NCI-H2029 (cell line): ENCODE measurements at places on chromosomes 3 and 15.

GRCh38 chr15:25863111-25863967, at the start of gene ATP10A:
ATP10A (minus strand) TSS chr15:25863327; CDS start chr15:25863096, 231 bp downstream.
- no peak for DNase-seq

- no peak for DNase-seq
Measured at GRCh38 chr3:112688085-112688769, 47.3 kb upstream of the CCDC80 start.

- peak; percentile 5 for DNase-seq
Measured at GRCh38 chr3:108818404-108818803, 4.2 kb upstream of the TRAT1 start.

DNA sequence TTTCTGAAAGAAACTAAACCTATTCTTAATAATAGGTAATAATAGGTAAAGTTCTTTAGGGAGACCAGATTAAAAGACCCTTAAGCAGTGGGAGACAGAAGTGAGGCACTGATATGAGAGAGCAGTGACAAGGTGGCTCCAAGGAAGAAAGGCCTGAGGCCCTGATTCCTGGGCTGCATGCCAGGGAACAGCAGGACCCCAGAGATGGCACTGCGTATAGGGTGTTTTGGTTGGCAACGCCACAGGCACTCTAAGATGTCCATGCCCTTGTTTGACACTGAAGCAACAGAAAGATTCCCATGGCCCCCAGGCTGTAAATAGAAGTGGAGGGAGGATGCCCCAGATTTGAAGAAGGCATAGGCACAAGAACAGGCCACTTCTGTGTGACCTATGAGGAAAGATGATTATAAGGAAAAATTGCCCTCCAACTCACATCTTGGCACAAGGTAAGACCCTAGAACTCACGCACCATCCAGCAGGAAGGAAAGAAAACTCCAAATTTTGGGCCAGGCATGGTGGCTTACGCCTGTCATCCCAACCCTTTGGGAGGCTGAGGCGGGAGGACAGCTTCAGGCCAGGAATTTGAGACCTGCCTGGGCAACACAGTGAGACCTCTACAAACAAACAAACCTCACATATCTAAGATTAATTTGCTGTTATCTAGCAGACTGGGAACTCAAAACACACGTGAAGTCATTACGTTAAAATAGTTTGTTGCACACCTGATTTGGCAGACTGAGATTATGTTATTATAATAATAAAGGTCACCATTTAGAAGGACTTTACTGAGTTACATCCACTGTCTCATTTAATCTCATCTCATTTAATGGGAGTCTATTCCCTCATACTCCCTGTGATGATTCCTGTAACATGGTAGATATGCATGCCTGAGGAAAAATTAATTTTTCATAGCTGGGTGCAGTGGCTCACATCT, 10.5 kb upstream of the BLM start:
- DNase-seq, result no peak

DNA sequence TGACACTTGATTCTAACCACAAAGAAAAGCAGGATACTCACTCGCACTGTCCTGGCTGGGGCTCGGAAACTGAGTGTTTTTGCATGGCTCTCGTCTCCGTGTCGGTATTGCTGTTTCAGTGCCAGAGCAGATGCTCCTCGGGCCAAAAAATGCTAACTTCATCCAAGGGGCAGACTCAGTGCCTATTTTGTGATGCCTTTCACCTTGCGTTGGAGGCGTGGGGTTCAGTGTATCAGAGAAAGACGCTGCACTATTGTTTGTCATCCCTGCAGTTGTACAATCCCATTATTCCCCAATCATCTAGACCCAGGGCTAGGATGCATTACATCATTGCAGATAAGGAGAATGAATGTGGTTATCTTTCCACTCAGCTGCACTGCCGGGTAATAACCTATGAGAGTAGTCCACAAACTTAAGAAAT, 1.4 kb downstream of the CACNA2D3 start:
- peak; percentile 25 for DNase-seq

GRCh38 chr15:94353488-94353820, 122.1 kb downstream of the MCTP2 start:
- DNase-seq, result no peak

- no peak for DNase-seq
Measured at GRCh38 chr15:27481768-27482167, 510.8 kb downstream of the GABRG3 start.

GRCh38 chr3:29488922-29489321, 208.1 kb downstream of the RBMS3 start:
- no peak for DNase-seq

DNA sequence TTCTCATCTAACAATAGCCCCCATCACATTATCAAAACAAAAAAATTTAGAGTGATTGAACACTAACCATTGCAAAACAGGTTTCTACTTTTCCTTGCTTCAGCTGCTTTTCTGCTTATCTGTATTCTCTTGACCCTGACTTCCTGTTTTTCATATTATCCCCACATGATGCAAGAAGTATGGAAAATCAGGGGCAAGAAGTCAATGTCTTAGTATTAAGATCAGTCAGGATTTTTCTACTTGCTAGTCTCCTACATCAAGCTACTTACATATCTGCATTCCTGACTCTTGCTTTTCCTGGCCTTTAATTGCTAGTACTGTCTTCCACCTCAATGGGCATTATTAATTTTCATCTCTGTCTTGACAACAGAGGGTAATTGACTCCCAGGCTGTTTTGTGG, 300.2 kb downstream of the OTOL1 start:
- no peak for DNase-seq

DNA sequence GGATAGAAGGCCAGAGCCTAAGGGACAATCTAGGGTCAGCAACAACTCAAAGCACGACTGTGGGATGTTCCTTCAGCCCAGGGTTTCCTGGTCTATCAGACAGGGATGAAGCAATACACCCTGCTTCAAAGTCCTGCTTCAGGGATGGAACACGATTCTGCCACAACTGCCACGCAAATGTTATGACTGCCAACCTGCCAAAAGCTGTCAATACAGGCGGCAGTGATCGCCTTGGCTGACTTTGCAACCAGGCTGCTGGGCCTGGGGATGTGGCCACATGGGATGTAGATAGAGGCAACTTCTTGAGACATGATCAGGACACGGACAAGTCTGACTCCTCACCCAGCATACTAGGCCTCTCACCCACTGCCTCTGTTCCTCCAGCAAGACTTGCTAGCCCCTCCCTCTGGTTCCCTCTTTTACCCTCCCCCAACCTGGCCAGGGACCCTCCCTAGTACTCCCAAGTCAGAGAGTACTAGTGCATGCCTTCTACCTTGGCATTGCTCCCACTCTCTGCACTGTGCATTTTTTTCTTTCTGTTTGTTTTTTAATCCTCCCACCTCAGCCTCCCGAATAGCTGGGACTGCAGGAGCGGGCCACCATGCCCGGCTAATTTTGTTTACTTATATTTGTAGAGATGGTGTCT, 7.6 kb downstream of the CCDC12 start:
- no peak for DNase-seq

DNA sequence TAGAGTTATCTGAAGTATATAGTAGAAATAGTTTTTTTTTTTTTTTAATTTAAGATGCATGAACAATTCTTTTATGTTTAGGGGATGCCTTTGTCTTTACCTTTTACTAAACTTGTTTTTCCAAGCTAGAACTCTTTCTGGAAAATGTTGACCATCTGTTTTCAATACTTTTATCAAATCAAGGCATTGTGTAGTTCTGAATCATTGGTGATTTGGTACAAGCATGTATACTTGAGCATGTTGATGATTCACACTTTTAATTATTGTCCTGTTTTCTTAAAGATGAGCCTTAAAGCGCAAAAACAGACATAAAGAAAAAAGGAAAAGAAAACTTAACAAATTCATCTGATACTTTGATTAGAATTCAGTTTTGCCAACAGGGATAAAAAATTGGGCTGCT, 28.3 kb downstream of the PDCD6IP start:
- DNase-seq, result no peak

GRCh38 chr3:124097362-124098131, 105.6 kb upstream of the ROPN1 start:
- DNase-seq, result no peak

GRCh38 chr15:62636823-62637573, 405.5 kb upstream of the TPM1 start:
- DNase-seq, result no peak

DNA sequence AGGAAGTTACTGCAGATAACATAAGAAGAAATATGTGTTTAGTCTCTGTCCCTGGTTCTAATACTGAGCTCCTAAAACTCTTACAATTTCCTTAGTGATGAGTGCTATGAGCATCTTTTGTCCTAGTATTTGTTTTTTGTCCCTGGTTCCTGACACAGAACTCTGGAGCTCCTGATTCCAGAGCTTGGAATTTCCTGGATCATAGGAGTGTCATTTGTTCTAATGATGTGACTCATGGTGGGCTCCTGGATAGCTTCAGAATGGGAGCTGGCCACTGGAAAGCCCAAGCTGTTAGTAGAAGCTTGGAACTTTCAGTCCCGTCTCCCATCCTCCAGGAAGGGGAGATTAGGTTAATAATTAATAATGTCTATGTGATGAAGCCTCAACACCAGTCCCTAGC, 98.2 kb downstream of the CNTN6 start:
- no peak for DNase-seq

DNA sequence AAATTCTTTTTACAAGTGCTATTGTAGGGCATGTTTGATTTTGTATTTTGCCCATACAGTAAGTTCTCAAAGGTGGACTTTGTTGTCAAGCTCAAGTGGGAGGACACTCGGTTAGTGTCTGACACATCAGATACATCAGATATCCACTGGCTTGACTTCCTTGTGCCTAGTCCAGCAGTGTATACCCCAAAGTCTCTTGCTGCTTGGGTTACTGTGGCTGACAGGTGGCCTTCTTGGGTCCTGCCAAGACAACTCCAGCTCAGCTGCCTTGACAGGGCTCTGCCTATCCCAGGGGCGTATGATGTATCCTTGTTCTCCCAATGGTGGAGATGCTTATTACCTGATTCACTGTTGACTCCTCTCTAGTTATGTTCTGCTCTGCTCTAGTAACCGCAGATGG, 214.9 kb downstream of the CBLB start:
- DNase-seq, result no peak

DNA sequence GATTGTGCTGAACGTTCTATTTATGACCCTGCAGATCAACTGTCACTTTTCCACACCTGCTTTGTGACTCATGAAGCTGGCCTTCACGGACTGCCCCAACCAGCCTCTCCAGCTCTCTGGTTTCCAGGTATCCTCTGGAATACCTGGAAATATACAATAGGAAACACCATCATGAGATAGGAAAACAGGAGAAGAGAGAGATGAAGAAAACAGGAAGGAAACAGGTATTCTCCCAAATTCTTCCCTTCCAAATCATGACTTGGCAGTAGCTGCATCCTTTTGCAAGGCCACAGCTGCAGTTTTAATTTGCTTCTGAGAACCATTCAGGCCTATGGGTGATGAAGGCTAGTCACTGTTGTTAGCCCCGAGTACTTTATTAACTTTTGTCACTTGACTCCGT, 909.1 kb downstream of the EPHA3 start:
- DNase-seq, result no peak

GRCh38 chr3:71466483-71466882, 117.0 kb downstream of the FOXP1 start:
- DNase-seq, result no peak
